ENCODE measurements at places on chromosomes 6 and 20. TPM values are rescaled to one million over a fixed set of nuclear protein-coding genes. Genes with fewer than 3 reads are reported as not detected.

DNA sequence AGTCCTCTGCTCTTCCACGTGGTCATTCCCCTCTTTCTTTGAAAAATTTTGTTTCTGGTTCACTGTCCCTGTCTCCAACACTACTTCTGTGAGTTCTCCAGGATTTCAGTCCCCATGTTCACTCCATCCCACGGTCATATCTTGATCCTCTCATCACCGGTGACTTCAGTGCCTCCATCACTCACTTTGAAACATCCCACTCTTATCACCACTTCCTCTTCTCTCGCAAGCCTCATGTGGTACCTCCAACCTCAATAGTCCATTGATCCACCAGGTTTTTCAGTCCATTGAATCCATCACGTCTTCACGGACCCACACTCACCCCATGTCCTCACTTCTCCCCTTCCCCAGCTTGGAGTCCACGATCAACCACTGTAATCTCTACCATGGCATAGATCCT, 64.8 kb downstream of the CARMIL1 start:
- no peaks in the 10 kb centered on the region for H3K36me3 ChIP-seq
- H3K4me3 ChIP-seq: no peak overlapping the region
- no peak for DNase-seq
- no peaks in the 10 kb centered on the region for H3K27me3 ChIP-seq
- H3K27ac ChIP-seq: no peak overlapping the region
- H3K4me1 ChIP-seq: peaks cover 20% of the 10 kb centered on the region

GRCh38 chr20:32870985-32871384, 12.3 kb downstream of the EFCAB8 start:
- H3K27ac ChIP-seq: no peak overlapping the region
- H3K4me1 ChIP-seq: no peaks in the 10 kb centered on the region
- H3K4me3 ChIP-seq: no peak overlapping the region

Gene SLC24A3
- total RNA-seq: 12.9 TPM

Gene MAN1A1
- total RNA-seq: 75.5 TPM

Gene IMPG1
- total RNA-seq: not detected

- no peaks in the 10 kb centered on the region for H3K36me3 ChIP-seq
- no peaks in the 10 kb centered on the region for H3K27me3 ChIP-seq
- H3K4me1 ChIP-seq: no peaks in the 10 kb centered on the region
- no peak overlapping the region for H3K27ac ChIP-seq
Measured at GRCh38 chr6:169539176-169539897, 162.5 kb downstream of the WDR27 start.

GRCh38 chr6:82371799-82372546, 8.4 kb downstream of the TPBG start:
- DNase-seq: no peak
- H3K27me3 ChIP-seq: no peaks in the 10 kb centered on the region
- no peaks in the 10 kb centered on the region for H3K4me1 ChIP-seq
- H3K4me3 ChIP-seq: no peak overlapping the region
- no peak overlapping the region for H3K27ac ChIP-seq
- no peaks in the 10 kb centered on the region for H3K36me3 ChIP-seq

Gene CPNE5
- total RNA-seq: 1.3 TPM
